Stimulated activated CD4-positive, alpha-beta T cell treated with anti-CD3 and anti-CD28 coated beads, Interleukin-1b, Interleukin-23, amount 100 ng/mL, for 1 hour (primary cell): ENCODE measurements at places on chromosomes 1 and 21.

GRCh38 chr1:66951513-66951912 is 26.7 kb downstream of the MIER1 start:
- DNase-seq: no peak

GRCh38 chr1:163436140-163436812 is 114.5 kb downstream of the NUF2 start:
- no peak for DNase-seq

GRCh38 chr21:45482899-45483821 is 59.1 kb downstream of the SLC19A1 start:
- DNase-seq: no peak

DNA sequence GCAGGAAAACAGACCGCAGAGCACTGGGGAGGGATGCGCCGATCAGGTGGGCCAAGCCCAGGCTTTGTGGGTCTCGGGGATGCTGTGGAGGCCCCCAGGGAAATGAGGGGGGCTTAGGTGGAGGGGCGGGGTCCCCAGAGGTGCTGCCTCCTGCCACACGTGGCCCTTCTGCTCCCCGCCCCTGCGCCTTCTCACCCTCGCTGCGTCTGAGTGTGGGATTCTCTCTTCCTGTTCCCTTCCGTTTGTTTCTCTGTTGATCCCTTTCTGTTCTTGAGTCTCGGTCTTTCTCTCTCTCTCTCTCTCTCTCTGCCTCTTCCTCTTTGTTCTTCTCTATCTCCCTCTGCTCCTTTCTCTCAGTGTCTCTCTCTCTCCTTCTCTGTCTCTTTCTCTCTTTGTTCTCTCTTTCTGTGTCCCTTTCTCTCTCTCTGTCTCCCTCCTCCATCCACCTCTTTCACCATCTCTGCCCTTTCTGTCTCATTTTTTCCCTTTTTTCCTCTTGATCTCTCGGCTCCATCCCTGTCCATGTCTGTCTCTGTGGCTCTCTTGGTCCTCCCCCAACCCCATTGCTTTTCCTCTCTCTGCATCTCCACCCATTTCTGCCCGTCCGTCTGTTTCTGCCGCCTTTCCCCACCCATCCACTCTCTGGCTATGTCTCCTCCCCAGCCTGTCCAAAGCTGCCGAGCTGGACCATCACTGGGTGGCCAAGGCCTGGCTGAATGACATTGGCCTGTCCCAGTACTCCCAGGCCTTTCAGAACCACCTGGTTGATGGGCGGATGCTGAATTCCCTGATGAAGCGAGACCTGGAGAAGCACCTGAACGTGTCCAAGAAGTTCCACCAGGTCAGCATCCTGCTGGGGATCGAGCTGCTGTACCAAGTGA is 52.4 kb upstream of the TMEM51 start:
- no peak for DNase-seq

DNA sequence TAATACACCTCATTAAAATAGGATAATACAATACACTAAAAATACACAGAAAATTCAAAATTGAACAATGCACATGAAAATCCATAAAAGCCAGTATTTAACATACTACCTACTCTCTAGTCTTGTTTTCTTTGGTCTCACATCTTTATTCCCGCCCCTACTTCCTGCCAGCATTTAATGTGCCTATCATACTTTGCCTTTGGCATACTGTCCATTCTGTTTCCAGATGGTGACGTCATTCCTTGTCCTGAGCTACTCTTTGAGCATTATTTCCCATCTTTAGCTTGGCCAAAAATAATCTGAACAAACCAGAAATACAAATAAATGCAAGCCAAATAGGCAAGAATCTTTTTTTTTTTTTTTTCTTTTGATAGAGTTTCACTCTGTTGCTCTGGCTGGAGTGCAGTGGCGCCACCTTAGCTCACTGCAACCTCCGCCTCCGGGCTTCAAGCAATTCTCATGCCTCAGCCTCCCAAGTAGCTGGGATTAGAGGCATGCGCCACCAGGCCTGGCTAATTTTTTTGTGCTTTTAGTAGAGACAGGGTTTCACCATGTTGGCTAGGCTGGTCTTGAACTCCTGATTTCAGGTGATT is 4.4 kb downstream of the HFM1 start:
- DNase-seq: no peak

GRCh38 chr1:44284184-44284583 is 70.9 kb downstream of the ERI3 start:
- DNase-seq: no peak

DNA sequence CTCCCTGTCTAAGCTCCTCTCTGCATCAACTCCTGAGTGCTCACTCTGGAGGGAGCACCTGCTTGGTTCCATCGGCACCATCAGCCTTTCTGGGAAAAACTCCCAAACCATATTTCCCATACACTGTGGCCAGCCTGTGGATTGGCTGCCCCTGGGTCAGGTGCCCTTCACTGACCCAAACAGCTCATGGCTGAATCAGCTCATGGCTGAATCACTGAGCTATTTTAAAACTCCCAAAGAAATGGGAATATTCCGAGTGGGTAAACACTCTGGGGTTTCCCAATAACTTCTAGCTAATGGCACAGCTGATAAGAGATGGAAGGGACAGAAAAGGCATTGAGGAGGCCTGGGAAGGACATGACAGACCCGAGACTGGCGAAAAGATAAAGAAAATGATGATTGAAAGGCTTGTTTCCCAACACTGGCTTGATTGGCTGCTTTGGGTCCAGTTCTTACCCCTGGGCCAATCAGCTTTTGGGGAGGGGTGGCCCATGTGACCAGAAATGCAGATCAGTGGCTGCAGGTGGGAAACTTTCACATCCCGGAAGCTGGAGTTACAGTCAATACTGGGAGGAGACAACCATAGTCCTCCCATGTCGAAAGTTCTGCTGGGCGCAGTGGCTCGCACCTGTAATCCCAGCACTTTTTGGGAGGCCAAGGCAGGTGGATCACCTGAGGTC is 37.3 kb upstream of the KAZN start:
- no peak for DNase-seq

DNA sequence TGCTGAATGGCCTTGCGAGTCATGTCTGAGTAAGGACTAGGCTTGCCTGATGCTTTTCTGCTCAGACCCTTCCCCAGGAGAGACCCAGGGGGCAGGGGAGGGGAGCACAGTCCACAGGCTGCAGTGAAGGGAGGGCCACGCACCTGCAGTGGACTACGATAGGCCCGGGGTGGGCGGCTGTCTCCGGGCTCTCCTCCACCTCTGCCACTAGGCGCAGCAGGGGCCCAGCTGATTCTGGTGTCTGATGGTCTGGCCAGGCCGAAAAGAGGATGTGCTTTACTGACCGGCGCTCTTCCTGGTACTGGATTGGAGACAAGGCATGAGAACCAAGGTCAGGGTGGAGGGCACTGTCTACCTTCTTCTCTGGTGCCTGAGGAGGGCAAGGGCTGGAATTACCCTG is 7.9 kb upstream of the ARL8A start:
- no peak for DNase-seq

- DNase-seq: no peak
Measured at GRCh38 chr1:78091215-78091813, 45.5 kb downstream of the GIPC2 start.
